Activated CD4-positive, CD25-positive, alpha-beta regulatory T cell (primary cell): ENCODE measurements at places on chromosomes 13 and 19.

DNA sequence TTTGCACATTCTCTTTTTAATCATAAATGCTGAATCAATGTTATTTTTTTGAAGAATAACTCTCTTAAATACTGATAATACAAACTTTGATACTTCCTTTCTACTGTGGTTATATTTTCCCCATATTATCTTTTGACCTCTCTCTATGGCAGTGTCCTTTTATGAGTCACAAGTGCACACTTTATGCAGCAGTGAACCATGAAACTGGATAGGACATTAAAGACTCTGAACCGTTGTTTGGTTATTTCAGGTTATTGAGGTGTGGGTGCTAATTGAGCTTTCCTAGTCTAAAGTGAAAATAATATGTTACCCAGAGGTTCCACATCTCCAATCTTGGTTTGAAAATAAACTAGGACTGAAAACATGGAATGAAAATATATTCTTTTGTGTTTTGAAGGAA, 71.4 kb downstream of the DGKH start:
- no peak for DNase-seq

GRCh38 chr13:111288276-111288675, 32.2 kb upstream of the TEX29 start:
- no peak for DNase-seq

GRCh38 chr13:48731957-48732569, 78.3 kb downstream of the CYSLTR2 start:
- DNase-seq = peak; percentile 8

DNA sequence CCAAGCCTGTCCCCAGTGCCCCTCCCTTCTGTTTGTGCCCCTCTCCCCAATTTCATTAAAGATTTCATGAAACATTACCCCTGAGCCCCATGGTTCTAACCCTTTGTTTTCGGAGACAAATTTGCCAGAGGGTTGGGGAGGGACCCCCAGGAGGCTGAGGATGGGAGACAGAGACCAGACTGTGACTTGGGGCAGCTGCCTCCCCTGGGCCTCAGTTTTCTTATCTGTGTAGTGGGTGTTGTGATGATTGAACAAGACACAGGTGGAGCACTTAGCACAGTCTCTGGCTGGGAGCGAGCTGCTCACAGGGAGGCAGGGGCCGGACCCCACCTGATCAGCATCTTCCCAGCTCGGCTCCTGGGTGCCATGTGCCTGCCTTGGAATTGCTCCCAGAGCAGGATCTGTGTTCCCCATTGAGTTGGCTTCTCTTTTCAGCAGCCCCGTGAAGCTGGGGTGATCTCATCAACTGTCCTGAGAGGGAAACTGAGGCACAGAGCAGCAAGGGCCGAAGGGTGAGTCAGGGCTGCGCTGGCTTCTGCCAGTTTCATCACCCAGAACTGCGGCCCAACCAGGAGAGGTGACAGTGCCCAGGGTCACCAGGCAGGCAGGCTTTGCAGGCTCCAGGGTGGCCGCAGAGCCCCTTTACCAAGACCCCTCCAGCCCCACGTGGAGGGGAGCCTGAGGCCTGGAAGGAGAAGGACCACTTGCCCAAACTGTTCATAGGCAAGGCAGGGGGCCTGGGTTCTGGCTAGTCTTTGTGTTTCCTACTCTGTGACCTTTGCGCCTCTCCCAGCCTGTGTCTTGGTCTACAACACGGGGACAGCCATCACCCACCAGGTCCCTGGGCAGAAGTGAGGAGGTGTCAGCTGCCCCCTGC, 6.9 kb downstream of the IRF3 start:
- DNase-seq = no peak

- DNase-seq = no peak
These were observed 1.8 kb upstream of the MYBPC2 start for GRCh38 chr19:50430888-50431342.

DNA sequence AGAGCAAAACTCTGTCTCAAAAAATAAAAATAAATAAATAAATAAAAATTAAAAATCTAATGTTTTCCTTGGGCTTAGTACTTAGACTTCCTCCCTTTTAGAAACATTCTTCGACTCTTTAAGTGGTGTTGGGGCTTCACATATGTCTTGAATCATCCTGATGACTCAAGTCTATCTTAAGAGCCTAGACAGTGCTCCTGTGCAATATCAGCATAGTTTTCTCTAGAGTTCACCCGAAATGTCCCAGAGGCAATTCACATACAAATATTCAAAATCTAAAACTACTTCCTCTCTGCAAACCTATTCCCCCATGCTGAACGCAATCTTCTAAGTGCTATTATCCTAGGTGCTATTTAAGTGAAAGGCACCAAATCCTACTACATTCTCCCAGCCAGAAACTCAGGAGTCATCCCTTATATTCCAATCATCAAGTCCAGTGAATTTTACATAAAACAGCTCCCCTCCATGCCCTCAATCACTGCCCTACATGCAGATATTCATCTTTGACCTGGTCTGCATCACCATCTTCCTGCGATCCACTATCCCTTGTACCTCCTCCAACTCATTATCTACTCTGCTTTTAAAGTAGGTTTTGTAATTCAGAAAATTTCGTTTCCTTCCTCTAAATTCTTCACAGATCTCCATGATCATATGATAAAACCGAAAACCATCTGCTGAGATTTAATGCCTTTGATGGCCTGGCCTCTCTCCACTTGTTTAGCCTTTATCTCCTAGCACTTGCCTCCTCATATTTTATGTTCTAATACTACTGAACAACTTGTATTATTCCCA, 102.7 kb downstream of the ELF1 start:
- no peak for DNase-seq

DNA sequence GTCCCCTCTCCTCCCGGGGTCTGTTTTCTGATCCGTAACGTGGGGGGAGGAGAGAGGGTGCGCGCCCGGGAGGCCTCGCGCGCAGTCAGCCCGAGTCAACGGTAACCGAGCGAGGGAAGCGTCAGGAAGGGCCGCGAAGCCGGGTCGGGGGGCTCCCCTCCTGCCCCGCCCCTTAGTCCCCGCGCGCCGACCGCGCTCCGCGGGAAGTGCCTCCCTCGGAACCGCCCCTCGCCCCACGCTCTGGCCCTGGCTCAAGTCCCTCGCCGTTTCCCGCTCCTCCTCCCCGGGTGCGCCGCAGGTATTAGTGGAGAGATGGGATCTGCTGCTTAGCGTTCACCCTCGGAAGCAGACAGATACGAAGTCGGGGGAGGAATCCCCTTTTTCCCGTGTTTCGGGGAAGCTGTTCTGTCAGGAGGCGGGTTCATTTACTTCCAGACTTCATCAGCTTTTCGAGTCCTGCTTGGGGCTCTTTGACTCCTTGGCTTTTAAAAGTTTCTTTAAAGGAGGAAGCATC, 770 bp downstream of the HNRNPM start:
- DNase-seq = no peak

GRCh38 chr19:38849860-38850435, at the start of gene HNRNPL:
TSS of gene HNRNPL (minus strand) at chr19:38849986. CDS start at chr19:38849966, 20 bp downstream.
- DNase-seq = peak; percentile 99

DNA sequence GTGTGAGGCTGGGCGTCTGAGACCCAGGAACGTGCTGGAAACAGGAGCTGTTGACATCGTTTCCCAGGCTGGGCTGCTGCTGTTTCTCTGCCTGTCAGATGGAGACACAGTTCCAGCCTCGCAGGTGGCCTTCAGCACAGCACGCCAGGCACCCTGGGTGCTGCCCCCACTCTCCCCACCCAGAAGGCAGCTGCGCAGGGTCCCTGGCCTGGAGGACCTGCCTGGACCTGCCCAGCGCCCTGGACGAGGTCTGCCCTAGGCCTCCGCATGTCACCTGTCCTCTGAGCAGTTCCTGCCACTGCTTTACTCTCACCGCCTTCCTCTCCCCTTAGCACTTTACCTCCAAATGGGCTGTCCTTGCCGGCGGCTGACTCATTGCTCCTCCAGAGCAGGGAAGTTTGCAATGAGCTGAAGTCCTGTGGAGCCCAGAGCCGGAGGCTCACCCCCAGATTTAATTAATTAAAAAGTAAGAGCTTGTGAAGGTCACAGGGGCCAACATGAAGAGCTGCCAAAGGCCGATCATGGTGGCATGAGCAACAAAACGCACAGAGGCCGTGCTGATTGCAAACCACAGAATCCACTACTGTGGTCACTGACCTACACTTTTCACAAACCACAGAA, 32.2 kb downstream of the C13orf46 start:
- no peak for DNase-seq

DNA sequence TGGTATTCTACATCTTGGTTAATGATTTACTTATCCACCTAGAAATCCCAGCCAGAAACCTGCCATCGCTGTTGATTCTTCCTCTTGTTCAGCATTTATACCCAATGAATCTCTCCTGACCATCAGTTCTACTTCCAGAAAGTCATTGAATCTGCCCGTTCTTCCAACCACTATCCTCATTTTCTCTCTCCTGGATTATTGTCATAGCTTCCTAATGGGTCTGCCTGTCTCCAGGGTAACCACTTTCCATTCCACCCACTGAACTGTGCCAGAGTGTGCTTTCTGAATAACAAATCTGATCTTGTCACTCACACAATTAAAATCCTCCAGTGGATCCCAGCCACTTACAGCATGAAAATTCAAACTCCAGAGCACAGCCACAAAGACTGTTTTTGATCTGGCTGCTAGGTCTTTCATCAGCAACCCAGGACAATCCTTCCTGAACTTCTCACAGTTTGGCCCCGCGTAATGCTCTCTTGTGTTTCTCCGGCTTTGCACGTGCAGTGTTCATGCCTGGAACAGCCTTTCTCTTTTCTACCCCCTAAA, 330.6 kb downstream of the SPRY2 start:
- DNase-seq = no peak

DNA sequence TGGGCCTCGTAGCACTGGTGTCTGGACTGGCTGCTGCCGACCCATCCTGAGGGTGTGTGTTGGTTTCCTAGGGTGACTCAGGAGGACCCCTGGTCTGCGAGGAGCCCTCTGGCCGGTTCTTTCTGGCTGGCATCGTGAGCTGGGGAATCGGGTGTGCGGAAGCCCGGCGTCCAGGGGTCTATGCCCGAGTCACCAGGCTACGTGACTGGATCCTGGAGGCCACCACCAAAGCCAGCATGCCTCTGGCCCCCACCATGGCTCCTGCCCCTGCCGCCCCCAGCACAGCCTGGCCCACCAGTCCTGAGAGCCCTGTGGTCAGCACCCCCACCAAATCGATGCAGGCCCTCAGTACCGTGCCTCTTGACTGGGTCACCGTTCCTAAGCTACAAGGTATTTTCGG, 13.8 kb downstream of the TIMM13 start:
- no peak for DNase-seq

- no peak for DNase-seq
These were observed 30.1 kb downstream of the ZAR1L start for GRCh38 chr13:32284927-32285632.

- no peak for DNase-seq
These were observed 249.8 kb downstream of the DCLK1 start for GRCh38 chr13:35881360-35881759.

GRCh38 chr19:35935911-35936737, at the start of gene LRFN3:
TSS of gene LRFN3 (plus strand) at chr19:35936374. CDS start at chr19:35939426, 3,052 bp downstream.
- DNase-seq = peak; percentile 23

GRCh38 chr13:48066310-48066989, 28.5 kb downstream of the MED4 start:
- DNase-seq = no peak

DNA sequence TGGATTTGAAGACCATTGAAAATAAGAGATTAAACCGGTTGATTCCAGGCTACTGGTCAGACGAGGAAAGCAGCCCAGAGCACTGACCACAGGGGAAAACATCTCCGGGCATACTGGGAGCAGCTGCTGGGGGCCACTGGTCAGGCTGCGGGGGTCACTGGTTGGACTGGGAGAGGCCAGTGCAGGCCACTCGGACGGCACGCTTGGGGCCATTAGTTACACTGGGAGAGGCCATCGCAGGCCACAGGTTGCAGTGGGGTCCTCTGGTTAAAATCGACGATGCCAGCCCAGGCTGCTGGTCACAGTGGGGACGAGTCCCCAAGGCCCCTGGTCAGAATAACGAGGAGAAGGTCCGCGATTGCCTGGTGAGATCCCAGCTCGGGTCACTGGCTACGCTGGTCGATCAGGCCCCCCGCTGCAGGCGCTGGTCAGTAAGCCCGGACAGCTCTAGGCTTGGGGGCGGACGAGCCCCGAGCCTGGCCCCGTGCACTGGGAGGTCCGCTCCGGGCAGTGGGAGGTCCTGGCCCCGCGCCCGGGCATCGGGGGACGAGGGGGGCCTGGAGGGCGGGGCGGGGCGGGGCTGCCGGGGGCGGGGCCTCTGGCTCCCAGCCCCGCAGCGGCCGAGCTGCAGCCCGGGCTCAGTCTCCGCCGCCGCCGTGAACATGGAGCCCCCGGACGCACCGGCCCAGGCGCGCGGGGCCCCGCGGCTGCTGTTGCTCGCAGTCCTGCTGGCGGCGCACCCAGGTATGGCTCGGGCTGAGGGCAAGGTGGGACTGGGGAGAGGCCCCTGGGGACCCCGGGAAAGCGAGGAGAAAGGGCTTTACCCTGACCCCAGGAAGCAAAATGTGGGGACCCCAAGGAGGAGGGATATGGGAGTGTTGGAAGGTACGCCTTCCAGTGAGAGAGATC, at the start of gene BCAM:
BCAM (plus strand) TSS at position 641 of the 909 bp plus-strand sequence; CDS start at position 663, 22 bp downstream.
- DNase-seq = no peak

- DNase-seq = no peak
These were observed 13.7 kb downstream of the FXYD5 start for GRCh38 chr19:35168196-35168595.

DNA sequence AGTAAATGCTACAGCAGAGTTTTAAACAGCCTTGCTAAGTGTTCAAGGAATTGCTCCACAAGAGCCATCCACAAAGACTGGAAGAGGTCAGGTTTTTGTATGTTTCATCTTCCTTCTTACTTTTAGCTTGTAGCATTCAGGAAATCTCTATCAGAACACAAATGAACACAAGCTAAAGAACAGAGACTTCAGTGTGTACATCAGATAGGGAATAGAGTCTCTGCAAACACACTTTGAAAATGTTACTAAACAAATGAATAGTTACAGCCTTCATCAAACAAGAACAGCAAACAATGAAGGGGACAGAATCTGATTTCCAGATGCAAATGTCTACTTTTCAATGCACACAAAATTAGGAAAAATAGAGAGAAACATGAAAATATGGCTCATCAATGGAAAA, 7.7 kb downstream of the ZNF563 start:
- DNase-seq = no peak

- DNase-seq = no peak
These were observed 7.9 kb downstream of the SPTBN4 start for GRCh38 chr19:40474737-40475136.

- DNase-seq = no peak
These were observed 570.9 kb downstream of the GPC6 start for GRCh38 chr13:93797463-93797862.

DNA sequence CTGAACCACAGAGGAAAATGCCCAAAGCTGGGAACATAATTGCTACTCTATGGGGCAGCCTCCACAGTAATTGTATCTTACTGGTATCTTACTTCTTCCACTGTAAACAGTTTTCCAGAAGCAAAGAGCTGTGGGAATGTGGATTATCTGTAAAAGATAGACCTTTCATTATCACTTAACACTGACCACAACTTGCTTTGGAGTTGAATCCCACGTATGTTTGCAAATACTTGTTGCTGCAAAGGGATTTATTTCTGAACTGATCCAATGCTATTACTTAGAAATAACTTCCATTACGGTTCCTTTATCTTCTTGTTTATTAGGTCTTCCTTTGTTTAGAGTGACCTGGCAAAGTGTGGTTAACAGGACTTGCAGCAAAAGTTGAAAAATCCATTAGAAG, 218.1 kb downstream of the KCTD12 start:
- DNase-seq = no peak
